ENCODE measurements at places on chromosomes 1 and 21. TPM values are rescaled to one million over a fixed set of nuclear protein-coding genes. Genes with fewer than 3 reads are reported as not detected.

DNA sequence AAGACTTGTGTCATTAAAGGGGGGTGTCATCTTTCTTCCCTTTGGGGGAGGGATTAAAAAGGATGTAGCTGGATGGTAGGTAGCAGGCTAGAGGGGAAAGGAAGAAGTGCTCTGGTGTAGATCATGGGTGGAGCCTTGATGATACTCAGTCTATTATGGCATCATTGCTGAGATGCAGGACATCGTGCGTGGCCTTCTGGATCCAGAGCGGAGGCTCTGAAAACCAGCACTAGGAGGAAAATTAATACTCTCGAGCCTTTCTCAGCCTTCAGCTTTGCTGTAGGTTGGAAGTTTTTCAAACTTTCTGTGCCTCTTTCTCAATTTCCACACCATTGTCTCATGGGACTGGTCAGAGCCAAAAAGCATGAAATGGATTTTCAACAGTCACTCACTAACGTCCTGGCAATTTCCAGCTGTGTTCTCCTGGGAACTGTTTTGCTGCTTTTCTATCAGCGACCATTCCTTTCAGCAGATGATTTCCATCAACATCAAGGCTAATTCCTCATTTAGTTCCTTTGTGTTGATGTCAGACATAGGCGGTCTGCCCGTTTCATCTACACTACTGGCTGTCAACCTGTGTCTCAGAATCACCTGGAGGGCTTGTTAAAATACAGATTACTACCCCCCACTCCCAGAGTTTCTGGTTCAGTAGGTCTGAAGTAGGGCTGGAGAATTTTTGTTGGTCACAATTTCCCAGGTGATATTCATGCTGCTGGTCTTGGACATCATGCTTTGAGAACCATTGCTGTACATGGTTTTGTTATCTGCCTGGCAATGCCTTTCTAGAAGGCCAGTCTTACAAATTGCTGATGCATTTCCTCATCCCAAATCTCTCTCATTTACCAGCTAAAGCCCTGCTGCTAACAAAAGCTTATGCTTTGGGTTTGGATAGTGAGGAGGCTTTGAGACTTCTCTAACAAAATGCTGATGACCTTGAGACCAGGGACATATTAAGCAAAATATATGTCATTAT lies 7.7 kb downstream of the CACNA1E start:
- H3K4me1 ChIP-seq = no peaks in the 10 kb centered on the region
- H3K27ac ChIP-seq = no peak overlapping the region
- peaks cover 13% of the 10 kb centered on the region for H3K27me3 ChIP-seq
- H3K36me3 ChIP-seq = no peaks in the 10 kb centered on the region
- H3K4me3 ChIP-seq = no peak overlapping the region

GRCh38 chr1:1040004-1040991 lies 20.4 kb downstream of the AGRN start:
- no peaks in the 10 kb centered on the region for H3K36me3 ChIP-seq
- H3K27me3 ChIP-seq = peaks cover 8% of the 10 kb centered on the region
- H3K27ac ChIP-seq = no peak overlapping the region

DNA sequence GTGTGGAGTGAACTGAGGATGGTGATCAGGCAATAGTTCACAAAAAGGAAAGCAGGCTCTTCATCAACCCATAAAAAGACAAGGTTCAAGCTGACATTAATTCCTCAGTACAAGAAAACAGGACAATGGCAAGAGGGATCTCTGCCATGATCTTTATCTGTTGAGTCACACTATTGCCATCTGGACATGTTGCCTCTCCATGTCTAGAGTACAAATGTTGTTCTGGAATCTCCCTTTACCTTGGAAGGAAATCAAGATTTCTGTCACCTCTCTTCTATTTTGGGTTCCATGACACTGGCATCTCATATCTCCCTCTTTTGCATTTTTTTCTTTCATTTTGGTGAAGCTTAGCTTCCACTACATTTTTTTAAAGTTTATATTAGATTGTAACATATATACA lies 329.1 kb downstream of the USP25 start:
- H3K27me3 ChIP-seq = no peaks in the 10 kb centered on the region
- H3K36me3 ChIP-seq = no peaks in the 10 kb centered on the region
- H3K4me3 ChIP-seq = no peak overlapping the region
- H3K4me1 ChIP-seq = no peaks in the 10 kb centered on the region
- DNase-seq = no peak

- no peak for DNase-seq
- H3K4me3 ChIP-seq = no peak overlapping the region
- no peaks in the 10 kb centered on the region for H3K36me3 ChIP-seq
- no peak overlapping the region for H3K27ac ChIP-seq
- H3K4me1 ChIP-seq = no peaks in the 10 kb centered on the region
Measured at GRCh38 chr1:174433451-174433850, 14.3 kb upstream of the GPR52 start.

GRCh38 chr1:84758968-84759491 lies 68.8 kb upstream of the SSX2IP start:
- no peak overlapping the region for H3K27ac ChIP-seq
- peaks cover 5% of the 10 kb centered on the region for H3K27me3 ChIP-seq
- no peaks in the 10 kb centered on the region for H3K4me1 ChIP-seq
- no peaks in the 10 kb centered on the region for H3K36me3 ChIP-seq
- no peak overlapping the region for H3K4me3 ChIP-seq
- DNase-seq = no peak

- H3K27me3 ChIP-seq = no peaks in the 10 kb centered on the region
- no peaks in the 10 kb centered on the region for H3K4me1 ChIP-seq
- no peak for DNase-seq
- H3K36me3 ChIP-seq = no peaks in the 10 kb centered on the region
- no peak overlapping the region for H3K4me3 ChIP-seq
Measured at GRCh38 chr1:44112486-44112885, 6.1 kb upstream of the KLF17 start.

- no peaks in the 10 kb centered on the region for H3K36me3 ChIP-seq
- H3K4me1 ChIP-seq = peaks cover 20% of the 10 kb centered on the region
- no peak overlapping the region for H3K4me3 ChIP-seq
- H3K27ac ChIP-seq = no peak overlapping the region
Measured at GRCh38 chr1:211935448-211935970, 99.8 kb downstream of the INTS7 start.

DNA sequence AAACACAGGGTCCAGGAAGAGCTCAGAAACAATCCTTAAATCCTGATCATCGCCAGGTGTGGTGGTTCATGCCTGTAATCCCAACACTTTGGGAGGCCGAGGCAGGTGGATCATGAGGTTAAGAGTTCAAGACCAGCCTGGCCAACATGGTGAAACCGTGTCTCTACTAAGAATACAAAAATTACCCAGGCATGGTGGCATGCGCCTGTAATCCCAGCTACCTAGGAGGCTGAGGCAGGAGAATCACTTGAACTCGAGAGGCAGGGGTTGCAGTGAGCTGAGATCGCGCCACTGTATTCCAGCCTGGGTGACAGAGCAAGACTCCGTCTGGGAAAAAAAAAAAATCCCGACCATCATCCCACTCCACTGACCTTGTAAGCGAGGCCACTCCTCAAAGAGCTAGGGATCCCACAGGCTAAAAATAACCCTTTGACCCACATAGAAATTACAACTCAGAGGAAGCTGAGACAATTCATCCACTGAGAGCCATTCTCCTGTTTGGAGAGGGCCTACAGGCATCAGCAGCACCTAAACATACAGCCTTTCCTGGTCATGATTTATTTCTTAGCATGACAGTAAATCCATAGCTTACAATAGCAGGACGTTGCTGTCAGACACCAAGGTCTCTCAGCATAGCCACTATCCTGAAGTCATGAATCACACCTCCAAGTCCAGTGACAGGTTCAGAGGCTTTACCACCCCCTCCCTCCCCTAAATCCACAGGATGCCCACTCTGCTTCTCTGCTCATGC lies 66.7 kb downstream of the TGFBR3 start:
- no peak for DNase-seq
- no peaks in the 10 kb centered on the region for H3K36me3 ChIP-seq
- H3K27me3 ChIP-seq = no peaks in the 10 kb centered on the region
- H3K4me3 ChIP-seq = no peak overlapping the region

GRCh38 chr21:32991361-32991760 lies 34.4 kb upstream of the OLIG2 start:
- no peak overlapping the region for H3K27ac ChIP-seq
- H3K36me3 ChIP-seq = no peaks in the 10 kb centered on the region
- H3K4me1 ChIP-seq = no peaks in the 10 kb centered on the region
- DNase-seq = no peak
- H3K27me3 ChIP-seq = peaks cover 4% of the 10 kb centered on the region

NGF gene
- total RNA-seq = not detected

DNA sequence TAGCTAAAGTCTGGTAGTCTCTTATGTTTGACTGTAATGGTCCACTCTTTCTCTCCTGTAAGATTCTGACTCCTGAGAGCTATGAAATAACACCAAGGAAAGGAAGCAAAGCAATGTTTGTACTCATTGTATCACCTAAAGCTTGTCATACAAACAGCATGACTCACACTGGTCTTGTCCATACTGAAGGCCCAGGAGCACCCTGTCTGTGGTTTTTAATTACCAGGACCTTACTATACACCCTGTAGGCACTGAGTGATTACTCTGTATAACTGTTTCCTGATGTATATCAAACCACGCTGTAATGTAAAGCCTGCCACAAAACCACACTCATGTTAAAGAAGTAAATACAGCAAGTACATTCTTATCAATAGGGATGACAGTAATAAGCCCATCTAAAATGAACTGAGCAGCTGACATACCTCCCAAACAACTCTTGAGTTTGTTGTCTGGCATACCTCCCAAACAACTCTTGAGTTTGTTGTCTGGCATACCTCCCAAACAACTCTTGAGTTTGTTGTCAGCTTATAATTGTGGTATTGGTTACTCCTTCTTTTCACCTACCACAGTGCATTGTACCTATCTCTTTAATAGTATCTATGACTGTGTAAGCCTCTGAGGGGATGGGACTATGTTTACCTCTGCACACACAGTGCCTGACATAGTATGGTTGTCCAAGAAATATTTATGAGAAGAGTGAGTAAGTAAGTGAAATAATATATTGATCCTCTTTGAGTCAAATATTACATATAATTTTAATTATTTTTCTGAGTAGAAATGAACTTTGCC lies 11.6 kb upstream of the TNFSF18 start:
- no peak overlapping the region for H3K27ac ChIP-seq
- no peak overlapping the region for H3K4me3 ChIP-seq

DNA sequence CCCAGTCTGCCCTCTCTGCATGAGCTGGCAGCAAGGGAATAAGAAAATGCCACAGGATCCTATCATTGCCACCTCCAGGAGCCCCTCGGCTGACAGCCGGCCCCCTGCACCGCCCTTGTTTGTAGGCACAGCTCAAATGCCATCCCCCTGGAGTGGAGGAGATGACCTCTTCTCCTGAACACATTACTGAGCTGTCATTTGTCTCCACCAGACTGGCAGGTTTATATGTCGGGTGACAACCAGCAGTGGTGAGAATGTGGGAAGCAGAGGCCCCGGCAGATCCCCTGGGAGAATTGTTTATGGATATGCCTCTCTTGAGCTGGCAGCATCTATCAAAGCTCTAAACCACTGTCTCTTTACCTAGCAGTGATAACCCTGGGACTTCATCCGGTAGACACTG lies 135.4 kb upstream of the FMN2 start:
- no peaks in the 10 kb centered on the region for H3K27me3 ChIP-seq
- no peaks in the 10 kb centered on the region for H3K4me1 ChIP-seq
- DNase-seq = no peak
- no peaks in the 10 kb centered on the region for H3K36me3 ChIP-seq

DNA sequence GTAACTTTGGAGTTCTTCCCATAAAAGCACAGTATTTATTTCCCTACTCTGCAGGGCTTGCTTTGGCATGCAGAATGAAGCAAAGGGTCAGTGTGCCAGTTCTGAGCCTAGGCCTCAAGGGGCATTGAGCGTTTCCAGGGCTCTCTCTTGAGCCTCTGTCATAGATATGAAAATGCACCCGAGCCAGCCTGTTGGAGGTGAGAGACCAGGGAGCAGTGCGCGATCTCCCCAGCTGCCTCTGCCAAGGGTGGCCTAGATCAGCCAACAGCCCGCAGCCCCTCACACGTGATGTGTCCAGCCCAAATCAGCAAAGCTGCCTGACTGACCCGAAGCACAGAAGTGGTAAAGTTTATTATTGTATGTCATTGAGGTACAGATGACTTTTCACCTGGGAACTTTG lies 63.7 kb downstream of the TENT5C start:
- peaks cover 18% of the 10 kb centered on the region for H3K4me1 ChIP-seq
- no peak overlapping the region for H3K27ac ChIP-seq
- H3K36me3 ChIP-seq = no peaks in the 10 kb centered on the region
- H3K27me3 ChIP-seq = no peaks in the 10 kb centered on the region

GRCh38 chr1:179129702-179130473 lies 48.0 kb downstream of the TOR3A start:
- no peaks in the 10 kb centered on the region for H3K36me3 ChIP-seq
- peak overlapping the region; percentile 57 for H3K4me3 ChIP-seq
- no peaks in the 10 kb centered on the region for H3K27me3 ChIP-seq
- H3K27ac ChIP-seq = peak overlapping the region; percentile 56
- DNase-seq = no peak

CREG1 gene
- total RNA-seq = 15.3 TPM

DNA sequence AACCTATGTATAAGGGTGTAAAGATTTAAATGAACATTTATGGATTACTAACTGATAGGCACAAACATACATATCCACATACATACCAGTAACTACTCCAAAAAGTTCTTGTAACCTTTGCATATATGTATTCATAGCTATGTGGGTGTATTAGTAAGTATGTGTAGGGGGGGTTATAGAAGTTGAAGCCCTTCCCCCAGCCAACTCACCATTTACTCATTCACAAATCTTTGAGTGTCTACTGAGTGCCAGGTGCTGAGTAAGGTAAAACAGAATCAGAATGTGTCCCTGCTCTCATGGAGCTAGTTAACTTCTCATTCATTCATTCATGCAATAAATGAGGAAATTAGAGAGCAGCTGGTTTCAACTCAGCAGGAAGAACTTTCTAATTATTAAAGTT lies 1.3 kb downstream of the C1orf146 start:
- no peak overlapping the region for H3K27ac ChIP-seq
- no peak for DNase-seq
- no peaks in the 10 kb centered on the region for H3K36me3 ChIP-seq
- H3K4me3 ChIP-seq = no peak overlapping the region
- H3K27me3 ChIP-seq = no peaks in the 10 kb centered on the region

GRCh38 chr1:200962631-200963030 lies 60.9 kb downstream of the KIF21B start:
- H3K27ac ChIP-seq = no peak overlapping the region
- H3K4me1 ChIP-seq = no peaks in the 10 kb centered on the region
- no peaks in the 10 kb centered on the region for H3K36me3 ChIP-seq
- DNase-seq = no peak
- no peak overlapping the region for H3K4me3 ChIP-seq
